ENCODE measurements at places on chromosomes 2 and 18. TPM values are rescaled to one million over a fixed set of nuclear protein-coding genes. Genes with fewer than 3 reads are reported as not detected.

The HTRA2 gene
- 34.3 TPM for total RNA-seq

The ANKRD23 gene
- 3.5 TPM for total RNA-seq

DNA sequence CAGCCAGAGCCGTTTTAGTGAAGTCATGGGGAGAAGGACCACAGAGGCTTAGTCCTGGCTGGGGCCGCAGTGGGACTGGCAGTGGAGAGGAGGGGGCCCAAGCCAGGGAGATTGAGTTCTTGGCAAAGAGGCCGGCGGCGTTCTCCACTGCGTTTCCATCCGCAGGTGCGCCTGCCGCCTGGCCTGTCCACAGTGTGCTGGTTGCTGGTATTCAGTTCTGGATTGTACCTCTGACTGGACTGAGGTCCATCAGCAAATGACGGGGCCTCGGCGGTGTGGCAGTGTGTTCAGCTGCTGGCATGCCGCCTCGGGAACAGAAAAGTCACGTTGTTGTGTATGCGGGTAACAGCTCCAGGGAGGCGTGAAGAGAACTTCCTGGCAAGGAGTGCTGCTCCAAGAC lies 36.8 kb downstream of the LRRFIP1 start:
- no peak for DNase-seq

DNA sequence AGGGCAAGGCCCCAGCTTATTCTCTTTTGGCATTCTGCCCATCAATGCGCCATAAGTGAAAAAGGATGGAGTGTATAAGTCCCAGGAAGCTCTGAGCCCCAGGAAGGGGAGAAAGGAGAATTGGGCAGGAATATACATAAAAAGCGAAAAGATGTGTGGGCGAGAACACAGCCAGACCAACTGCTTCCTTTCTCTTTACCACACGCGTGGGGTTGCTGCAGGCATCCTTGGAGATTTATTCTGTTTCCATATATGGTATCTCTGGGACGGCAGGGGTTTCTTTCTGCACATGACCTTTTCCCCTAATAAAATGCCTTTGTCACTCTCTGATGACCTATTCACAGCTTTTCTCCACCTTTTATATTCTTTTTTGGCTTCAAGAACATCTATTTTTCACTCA lies 440.5 kb downstream of the NBAS start:
- DNase-seq, result no peak

DNA sequence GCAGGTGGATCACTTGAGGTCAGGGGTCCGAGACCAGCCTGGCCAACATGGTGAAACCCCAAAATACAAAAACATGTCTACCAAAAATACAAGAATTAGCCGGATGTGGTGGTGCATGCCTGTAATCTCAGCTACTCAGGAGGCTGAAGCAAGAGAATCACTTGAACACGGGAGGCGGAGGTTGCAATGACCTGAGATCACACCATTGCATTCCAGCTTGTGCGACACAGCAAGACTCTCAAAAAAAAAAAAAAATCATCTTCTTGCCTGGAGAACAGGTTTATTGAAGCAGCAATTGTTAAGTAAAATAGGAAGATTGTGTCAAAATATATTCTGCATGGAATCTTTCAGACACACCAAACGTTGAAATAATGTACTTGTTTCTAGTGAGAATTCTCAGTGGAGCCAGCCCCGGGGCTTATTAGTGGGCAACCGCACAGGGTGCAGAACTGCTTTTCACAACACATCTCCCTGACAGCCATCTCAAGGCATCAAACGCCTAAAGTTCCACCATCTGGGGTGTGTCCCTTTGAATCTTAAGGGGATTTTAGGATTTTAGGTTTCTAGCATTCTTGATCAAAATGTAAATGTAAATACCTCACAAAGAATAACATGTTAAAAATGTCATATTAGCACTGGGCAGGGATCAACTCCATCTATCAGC lies 28.6 kb upstream of the PPP4R1 start:
- DNase-seq, result no peak

The TRABD2A gene
- 5.4 TPM for total RNA-seq

The TAF4B gene
- total RNA-seq, result 2.8 TPM

Data from lower lobe of right lung (tissue), 2 donors.